ENCODE measurements at places on chromosomes 3 and 15.

DNA sequence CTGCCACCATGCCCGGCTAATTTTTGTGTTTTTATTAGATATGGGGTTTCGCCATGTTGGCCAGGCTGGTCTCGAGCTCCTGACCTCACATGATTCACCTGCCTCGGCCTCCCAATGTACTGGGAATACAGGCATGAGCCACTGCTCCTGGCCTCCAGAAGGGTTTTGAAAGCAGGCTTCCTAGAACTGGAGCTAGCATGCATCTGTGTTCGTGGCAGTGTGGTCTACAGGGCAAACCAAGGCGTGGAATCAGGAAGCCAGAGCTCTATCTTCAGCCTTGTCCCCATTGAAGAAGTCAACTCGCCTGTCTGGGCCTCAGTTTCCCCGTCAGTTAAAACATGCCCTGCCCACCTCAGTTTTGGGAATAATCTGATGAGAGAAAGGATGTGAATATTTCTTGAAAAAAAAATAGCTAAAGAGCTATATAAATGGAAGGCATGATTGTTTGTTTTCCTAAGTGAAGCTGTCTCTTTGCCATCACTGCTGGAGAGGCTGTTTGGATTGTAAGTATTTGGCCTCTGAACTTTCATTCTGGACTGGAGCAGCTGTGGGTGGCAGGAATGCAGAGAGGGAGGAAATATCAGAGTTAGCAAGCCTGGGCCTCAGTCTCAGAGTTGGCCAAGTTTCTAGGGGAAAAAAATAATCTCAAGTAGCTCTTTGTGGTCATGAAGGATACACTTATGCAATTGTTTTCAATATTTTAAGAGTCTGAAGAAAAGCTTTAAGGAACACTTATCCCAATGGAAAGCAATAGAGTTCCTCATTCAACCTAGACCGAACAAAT is 36.5 kb upstream of the UACA start:
- no peak for DNase-seq

DNA sequence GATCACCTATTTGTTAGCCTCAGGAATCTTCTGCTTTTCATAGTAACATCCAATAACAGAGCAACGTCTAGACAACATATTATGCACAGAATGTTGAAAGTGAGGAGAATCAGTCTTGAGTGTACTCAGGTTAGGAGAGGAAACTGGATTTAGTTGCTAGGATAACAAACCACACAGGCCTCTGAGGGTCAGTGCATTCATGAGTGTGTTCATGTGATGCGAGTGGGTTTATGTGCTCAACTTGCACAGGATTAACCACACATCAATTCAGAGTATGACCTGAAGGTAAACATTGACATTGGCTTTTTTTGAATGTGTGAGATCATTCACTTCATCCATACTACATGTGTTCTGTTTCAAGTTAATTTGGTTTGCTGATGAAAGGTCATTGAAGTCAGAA is 287.6 kb downstream of the DIPK2A start:
- no peak for DNase-seq

- DNase-seq, result no peak
Observed at GRCh38 chr3:58835086-58835485, 168.5 kb upstream of the FAM3D start.

GRCh38 chr15:45702041-45702440 is 67.2 kb downstream of the SQOR start:
- DNase-seq, result no peak

- DNase-seq, result no peak
Observed at GRCh38 chr3:82137050-82137449, 375.6 kb upstream of the GBE1 start.

DNA sequence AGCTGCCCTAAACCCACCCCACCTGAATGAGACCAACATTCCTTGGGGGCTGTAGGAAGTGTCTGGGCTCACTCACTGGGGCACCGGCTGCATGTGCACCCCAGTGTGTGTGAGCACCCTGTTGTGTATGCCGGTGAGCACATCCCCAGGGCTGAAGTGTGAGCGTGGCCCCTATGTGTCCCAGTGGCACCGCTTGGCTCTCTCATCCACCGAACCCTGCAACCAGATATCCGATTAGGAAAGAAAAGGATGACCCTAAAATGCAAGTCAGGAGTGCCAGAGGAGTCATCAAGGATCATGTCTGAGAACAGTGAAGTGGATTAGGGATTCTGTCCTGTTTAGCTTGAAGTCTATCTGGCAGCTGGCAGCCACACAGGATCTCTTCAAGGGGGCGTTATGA is 84.0 kb upstream of the ALDH1L1 start:
- no peak for DNase-seq

- no peak for DNase-seq
Observed at GRCh38 chr3:119375510-119375909, 81.3 kb downstream of the ARHGAP31 start.

- no peak for DNase-seq
Observed at GRCh38 chr3:13024765-13025065, 48.5 kb downstream of the IQSEC1 start.

GRCh38 chr15:96888764-96889163 is 558.3 kb downstream of the NR2F2 start:
- no peak for DNase-seq

- DNase-seq, result no peak
Observed at GRCh38 chr3:52306978-52307377, 9.1 kb upstream of the DNAH1 start.
